ENCODE measurements at places on chromosomes 1 and 21.

GRCh38 chr21:18318156-18318555, 73.5 kb downstream of the CHODL start:
- no peak for DNase-seq

DNA sequence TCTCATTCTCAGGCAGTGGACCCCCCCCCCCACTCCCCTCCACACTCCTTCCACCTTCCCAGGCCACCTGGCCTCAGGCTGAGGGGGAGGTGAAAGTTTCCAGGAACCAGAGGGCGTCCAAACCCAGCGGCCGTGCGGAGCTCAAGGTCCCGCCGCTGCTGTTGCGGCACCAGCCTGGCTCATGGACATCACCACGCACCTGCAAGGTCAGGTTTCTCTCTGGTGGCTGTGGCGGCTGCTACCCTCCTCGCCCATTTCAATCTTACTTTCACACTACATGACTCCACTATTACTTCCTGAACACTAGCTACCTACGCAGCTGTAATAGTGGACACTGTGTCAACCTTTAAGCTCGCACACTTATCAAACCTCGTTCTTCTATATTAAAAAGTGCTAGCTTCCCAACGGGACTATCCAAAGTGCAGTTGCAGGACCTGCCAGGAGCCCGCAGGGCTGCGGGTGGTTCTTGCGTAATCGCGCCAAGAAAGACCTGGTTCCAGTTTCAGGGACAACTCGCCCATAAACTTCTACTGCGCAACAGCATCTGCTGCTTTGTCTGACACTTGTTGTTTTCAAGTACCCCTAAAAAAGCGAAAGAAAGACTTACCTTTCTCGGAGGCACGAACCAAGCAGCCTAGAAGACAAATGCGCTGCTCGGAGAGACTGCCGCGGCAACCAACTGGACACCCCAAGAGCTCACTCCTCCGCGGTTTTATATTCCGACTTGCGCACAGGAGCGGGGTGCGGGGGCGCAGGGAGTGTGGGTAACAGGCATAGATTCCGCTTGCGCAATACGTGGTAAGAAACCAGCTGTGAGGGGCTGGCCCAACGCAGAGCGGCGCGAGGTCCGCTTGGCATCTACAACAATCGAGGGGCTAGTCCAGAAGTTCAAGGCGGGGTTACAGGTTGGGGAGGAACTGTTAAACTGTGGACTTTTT, at the start of gene DIRAS3:
Gene DIRAS3, minus strand, starts transcription at position 687 of the 938 bp plus-strand sequence. CDS start 3,330 bp downstream, outside the sequence.
- no peak for DNase-seq

GRCh38 chr1:226611301-226611700, 62.7 kb downstream of the STUM start:
- no peak for DNase-seq

DNA sequence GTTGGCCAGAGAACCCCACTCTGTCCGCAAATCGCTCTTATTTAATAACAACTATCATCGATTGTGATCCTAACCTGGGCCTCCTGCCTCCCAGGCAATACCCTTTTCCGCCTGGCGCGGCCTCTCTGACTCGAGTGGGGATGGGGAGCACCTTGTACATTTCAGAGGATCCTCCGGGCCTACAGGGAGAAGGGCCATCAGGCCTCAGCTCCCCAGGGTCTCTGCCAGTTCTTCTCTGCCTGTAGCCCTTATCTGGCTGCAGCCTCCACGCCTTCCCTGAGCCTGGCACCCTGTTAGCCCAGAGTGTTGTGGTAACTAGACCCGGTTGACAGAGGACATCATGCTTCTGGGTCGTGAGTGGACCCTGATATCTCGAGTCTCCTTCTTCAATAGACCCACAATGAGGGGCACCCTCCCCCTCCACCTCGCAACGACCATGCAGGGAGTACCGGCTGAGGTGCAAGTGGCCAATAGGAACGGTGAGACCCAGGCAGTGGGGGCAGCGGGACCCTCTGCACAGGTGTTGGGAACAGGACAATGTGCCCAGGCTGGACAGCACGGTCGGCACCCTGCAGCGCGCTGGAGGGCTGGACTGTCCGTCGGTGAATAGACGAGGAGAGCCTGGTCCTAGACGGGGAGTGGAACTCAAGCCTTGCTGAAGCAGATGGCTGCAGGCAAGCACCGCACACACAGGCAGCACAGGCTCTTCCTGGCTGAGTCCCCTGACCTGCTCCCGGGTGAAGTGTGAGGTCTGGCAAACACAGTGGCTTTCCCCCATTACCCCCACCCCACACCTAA, 7.1 kb upstream of the CRYBG2 start:
- no peak for DNase-seq

DNA sequence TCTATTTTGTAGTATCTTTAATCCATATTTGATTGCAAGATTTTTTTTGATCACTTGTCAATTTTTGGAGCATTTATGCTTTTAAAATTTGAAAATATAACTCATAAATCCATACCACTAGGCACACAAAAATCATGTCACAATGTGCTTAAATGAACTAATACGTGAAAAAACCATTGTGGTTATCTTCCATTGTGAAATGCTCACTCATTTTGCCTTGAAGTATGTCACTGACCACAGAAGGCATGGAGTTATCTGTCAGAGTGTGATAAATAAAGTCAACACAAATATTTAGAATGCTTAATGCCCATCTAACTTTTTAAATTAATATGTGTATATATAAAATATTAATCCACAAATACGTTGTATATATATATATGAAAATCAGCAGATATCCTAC, 347.2 kb downstream of the PTPRC start:
- no peak for DNase-seq

- no peak for DNase-seq
Observed at GRCh38 chr1:22749919-22750684, 39.5 kb downstream of the EPHB2 start.

GRCh38 chr1:158049853-158050252, 56.4 kb downstream of the KIRREL1 start:
- no peak for DNase-seq

GRCh38 chr1:160284220-160284781, 632 bp downstream of the PEX19 start:
- no peak for DNase-seq

DNA sequence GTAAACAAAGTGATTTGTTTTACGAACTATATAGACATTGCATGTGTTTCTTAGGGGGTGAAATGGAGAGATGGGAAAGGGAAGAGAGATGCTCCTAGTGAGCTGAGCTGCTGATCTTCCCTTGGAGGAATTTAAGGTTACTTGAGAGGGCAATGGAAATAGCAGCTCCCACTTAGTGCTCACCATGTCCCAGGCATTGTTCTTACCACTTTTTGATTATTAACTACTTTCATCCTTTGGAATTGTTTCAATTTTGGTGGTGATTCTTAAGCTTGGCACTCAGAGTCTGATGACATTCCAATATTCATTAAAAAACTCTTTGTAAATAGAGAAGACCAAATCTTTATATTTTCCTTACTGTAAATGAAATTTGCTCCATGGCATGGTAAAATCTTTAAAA, 124.9 kb downstream of the ITSN1 start:
- no peak for DNase-seq

DNA sequence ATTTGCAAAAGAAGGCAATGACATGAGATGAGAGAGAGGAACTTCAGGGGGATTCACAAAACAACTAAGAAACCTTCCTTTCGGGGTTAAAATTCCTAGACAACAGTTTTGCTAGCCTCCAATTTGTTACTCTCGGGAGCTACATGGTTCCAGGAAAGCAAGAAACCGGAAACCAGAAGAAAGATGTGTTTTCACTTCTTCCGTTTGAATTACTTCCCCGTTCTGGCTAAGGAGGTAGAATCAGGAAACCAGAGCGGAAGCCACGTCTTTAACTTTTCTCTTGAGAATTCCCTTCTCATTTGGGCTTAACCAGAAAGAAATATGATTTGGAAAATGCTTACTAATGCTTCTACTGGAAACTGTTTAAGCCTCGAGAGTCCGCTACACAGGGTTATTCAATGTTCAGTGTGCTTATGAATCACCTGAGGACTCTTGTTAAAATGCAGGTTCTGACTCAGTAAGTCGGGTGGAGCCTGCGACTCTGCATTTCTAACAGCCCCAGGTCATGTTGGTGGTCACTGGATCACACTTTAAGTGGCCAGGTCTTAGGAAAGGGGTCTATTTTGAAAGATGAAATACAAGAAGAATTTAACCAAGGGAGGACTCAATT, 43.5 kb upstream of the MCOLN3 start:
- peak; percentile 18 for DNase-seq

GRCh38 chr1:25573591-25573930, 30.2 kb downstream of the LDLRAP1 start:
- DNase-seq = no peak

- DNase-seq = no peak
Observed at GRCh38 chr21:39938086-39938625, 70.9 kb downstream of the PCP4 start.

- no peak for DNase-seq
Observed at GRCh38 chr1:54947540-54947939, 32.9 kb upstream of the TMEM61 start.

DNA sequence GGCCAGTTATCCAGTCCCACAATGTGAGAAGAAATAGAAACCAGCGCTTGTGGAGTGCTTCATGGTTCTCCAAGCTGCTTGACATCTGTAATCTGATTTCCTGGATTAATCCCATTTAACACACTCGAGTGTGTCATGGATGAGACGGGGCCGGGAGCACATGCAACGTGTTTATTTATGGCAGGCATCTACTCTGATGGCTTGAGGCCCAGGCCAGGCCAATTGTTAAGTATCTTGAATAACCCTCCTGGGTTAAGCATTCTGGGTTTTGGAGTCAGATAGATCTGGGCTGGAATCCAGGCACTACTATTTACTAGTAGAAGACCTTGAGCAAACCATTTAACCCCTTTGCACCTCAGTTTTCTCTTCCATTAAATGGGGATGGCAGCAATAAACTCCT, 37.5 kb upstream of the LAPTM5 start:
- no peak for DNase-seq

DNA sequence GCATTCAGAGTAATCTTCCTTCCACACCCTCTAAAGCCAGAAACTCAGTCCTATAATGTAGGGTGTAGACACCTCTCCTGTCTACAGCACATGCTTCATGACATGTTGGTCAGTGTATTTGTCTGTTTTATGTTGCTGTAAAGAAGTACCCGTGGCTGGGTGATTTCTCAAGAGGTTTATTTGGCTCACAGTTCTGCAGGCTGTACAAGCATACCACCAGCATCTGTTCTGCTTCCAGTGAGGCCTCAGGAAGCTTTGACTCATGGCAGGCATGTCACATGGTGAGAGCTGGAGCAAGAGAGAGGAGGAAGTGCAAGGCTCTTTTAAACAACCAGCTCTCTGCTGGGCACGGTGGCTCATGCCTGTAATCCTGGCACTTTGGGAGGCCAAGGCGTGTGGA, 12.1 kb downstream of the PLOD1 start:
- no peak for DNase-seq

GRCh38 chr1:167033646-167034045, 44.6 kb downstream of the MAEL start:
- DNase-seq = no peak

DNA sequence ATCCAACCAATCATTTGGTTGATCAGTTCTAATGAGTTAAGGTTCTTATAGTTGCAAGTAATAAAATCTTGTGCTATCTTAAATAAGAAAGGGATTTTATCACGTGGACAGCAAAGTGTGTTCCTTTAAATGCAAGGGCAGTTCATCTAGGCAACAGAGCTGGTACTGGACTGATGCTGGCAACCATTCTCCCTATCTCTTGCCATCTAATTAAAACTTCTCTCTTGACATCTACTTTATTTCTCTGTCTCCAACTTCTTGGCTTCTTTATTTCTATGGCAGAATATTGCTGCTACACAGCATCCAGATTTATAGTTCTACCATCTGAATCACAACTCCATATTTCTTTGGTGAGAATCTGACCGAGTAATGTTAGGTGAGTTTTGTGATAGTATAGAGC, 115.2 kb upstream of the CACYBP start:
- DNase-seq = no peak

GRCh38 chr21:28106370-28106890, 886.2 kb downstream of the LTN1 start:
- DNase-seq = no peak

- no peak for DNase-seq
Observed at GRCh38 chr1:198772626-198773025, 133.8 kb downstream of the PTPRC start.

- no peak for DNase-seq
Observed at GRCh38 chr1:234144901-234145300, 228.4 kb upstream of the COA6 start.

- no peak for DNase-seq
Observed at GRCh38 chr1:201882665-201883132, 6.0 kb upstream of the SHISA4 start.

All from T-helper 1 cell (primary cell).